ENCODE measurements at places on chromosomes 5 and 9. TPM values are rescaled to one million over a fixed set of nuclear protein-coding genes. Genes with fewer than 3 reads are reported as not detected.

GRCh38 chr5:53109443-53110127 is at the start of gene MOCS2:
TSS of gene MOCS2 (minus strand) at chr5:53109757. CDS start at chr5:53107174, 2,583 bp downstream.
- DNase-seq, result peak; percentile 76

DNA sequence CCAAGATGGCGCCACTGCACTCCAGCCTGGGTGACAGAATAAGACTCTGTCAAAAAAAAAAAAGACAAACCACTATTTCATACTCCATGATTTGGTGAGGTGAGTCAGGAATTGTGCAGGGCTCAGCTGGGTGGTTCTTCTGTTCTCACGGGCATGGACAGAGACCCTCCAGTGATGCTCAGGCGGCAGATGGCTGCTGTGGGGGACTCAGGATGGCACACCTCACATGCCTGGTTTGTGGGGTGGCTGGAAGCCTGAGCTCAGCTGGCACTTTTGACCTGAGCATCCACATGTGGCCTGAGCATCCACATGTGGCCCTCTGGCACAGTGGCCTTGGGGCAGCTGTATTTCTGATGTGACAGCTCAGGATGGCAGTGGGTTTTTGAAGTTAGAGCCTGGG is 217.2 kb downstream of the IRX2 start:
- no peak for DNase-seq

GRCh38 chr9:119707228-119707845 is 338.1 kb upstream of the BRINP1 start:
- DNase-seq, result no peak

DNA sequence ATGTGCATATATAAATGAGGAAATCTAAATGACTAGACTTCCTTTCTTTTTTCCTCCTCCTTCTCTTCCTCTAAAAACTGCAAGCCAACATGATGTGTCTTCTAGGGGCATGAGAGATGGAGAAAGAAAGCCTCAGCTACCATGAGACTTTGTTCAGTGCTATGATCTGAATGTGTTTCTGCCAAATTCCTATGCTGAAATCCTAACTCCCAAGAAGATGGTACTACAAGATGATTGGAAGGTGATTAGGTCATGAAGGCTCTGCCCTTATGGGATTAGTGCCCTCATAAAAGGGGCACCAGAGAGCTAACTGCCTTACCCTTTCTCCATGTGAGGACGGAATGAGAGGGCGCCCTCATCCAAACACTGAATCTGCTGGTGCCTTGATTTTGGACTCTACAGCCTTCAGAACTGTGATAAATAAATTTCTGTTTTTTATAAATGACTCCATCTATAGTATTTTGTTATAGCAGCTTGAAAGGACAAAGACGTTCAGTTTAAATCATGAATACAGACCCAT is 72.2 kb upstream of the IL6ST start:
- no peak for DNase-seq

GRCh38 chr5:17655921-17656320 is 21.7 kb downstream of the TAF11L14 start:
- DNase-seq, result no peak

GRCh38 chr5:7754997-7755596 is 95.8 kb downstream of the CFAP90 start:
- no peak for DNase-seq

DNA sequence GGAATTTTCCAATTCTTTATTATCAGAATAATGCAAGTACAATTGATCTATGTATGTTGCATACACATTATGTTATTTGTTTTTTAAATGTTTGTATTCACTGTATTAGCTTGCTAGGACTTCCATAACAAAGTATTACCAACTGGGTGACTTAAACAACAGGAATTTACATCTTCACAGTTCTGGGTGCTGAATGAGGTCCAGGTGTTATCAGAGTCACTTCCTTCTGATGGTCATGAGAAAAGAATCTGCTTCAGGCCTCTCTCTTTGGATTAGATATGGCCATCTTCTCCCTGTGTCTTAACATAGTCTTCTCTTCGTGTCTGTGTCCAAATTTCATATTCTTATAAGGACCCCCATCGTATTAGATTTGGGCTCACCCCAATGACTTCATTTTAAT is 229.1 kb upstream of the TRPC7 start:
- DNase-seq, result no peak

The MEGF9 gene
- total RNA-seq, result 30.3 TPM

DNA sequence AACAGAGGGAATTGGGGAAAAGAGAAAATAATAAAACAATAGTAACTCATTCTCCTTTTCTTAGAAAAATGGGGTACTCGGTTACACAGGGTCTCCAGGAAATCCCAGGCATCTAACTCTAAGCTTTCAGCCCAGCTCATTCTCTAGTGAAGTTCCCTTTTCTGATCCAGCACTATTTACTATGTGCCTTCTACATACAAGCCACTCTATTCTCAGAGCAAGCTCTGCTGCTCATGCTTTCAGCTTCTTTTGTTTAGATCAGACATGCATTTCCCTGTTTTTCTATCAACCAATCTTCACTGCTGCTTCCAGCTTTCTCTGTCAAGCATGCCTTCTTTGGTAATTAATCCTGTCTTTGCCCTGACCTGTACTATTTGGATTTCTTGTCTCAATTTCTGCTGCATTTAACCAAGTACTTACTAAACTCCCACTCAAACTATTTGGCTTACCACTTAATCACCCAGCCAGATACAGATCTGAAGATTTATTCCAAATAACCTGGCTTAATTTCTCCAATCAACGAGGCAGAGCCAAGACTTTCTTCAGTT is 25.3 kb downstream of the OSMR start:
- DNase-seq, result no peak

GRCh38 chr5:95365302-95366095 is 25.7 kb upstream of the FAM81B start:
- no peak for DNase-seq

DNA sequence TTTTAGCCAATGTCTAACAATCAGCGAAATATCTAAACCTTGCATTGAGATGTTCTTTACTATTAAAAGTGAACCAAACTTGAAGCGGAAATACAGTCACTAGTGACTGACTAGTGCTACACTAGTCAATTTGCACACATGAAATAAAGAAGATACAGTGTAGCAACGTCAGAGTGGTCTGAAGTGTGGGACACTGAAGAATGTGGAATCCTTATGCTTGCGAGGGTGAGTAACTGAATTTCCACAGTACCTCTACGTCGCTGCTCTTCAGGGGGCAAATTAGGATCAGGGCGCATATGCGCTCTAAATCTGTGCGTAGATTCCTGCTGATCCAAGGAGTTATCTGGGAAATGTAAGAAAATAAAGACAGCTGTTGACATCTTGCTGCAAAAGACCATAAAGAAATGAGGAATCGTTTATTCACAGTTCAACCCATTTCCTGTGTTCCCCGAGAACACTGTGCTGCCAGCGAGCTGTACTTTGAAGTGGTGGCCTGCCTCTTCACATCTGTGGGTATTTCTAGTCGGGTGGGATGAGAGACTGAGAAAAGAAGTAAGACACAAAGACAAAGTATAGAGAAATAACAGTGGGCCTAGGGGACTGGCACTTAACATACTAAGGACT is 39.8 kb upstream of the FLT4 start:
- no peak for DNase-seq

DNA sequence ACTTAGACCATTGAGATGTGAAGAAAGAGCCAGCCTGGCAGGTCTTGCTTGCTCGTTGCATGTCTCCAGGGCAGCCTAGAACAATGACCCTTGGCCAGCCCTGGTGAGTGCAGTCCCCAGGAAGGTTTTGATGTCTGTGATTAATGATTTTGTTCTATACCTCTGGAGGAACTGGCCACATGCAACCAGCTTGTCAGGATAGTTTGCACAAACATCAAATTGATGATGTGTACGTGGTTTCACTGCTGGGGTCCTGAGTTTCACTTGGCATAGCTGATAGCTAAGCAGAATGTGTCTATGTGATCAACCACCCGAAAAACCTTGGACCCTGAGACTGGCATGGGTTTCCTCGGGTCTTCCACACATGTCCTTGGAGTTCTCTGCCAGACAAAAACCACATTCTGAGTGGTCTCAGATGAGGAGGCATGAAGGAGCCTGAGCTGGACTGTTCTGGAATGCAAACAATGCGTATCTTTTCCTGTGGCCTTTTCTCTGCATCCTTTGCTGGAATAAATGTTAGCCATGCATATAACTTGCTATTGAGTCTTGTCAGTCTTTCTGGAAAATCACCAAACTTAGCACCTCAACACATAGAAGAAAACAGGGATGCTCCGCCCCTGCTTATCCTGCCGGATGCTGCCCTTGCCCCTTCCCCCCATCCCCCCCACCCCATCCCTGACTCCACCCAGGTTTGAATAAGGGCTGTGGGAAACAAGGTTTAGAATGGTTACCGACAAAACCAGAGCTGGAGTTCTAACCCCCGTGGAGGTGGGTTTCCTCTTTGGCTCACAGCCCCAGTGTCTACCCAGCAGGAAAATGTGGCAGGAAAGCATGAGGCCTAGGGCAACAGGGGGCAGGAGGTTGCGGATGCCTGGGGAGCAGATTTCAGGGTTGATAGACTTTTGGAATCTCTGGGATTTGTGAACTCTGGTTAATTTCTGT is 50.1 kb upstream of the ANKRD33B start:
- no peak for DNase-seq

DNA sequence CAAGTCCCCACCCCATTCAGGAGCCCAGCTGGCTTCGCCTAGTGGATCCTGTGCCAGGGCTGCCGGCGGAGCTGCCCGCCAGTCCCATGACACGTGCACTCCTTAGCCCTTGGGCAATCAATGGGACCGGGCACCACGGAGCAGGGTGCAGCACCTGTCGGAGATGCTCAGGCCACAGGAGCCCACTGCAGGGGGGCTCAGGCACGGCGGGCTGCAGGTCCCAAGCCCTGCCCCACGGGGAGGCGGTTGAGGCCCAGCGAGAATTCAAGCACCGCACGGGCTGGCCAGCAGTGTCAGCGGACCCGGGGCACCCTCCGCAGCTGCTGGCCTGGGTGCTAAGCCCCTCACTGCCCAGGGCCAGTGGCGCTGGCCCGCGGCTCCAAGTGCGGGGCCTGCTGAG is 969.7 kb upstream of the CDH10 start:
- no peak for DNase-seq

DNA sequence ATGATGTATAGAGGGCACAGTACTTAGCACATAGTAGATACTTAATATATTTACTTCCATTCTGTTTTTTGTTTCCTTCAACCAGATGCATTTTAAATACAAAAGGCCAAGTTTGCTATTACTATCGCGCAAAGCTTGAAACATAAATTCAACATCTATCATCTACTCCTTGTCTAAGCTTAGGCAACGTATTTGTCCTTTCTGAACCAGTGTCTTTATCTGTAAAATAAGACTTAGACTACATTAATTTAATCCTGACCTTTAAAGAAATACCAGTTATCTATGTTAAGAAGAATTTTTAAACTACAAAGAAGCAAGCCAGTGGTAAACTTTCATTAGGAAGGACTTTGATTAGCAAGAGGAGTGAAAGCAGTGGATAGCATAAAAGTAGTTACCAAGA is 173.0 kb downstream of the WDR70 start:
- no peak for DNase-seq

DNA sequence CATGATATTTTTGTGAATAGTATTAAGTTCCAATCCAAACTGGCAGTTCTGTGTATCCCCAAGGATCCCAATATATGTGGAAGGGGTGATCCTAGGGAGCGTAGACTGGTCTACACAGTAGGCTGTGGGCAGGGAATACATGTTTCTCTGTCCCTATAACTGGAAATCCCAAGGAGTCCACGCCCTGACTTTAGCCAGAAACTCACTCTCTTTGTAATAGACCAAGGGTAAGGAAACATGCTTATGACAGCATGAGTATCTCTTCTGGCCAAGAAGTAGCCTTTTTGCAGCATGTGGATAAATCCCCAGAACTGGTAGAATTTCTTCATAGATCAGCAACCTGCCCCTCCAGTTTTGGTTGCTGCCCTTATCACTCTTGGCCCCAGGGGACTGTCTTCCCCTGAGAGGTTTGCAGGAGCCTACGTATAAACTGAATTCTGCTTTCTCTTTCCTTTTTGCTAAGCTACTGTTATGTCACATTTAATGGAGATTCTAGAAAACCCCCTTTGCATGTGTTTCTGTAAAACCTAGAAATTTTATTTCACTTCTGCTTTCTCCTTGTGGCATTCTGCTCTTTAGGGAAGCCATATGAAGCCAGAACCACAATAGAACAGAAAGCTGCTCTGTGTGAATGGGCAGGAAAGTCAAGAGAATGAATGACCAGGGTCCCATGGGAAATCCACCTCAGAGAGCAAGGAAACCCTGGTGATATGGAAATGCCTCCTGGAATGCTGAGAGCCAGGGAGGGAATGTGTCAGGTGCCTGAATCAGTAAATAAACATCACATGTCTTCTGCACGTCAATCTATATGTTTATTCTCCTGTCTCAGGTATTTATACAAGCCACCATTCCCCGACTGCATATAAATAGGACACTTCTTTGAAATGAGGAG is 3.5 kb downstream of the IFNA2 start:
- no peak for DNase-seq

DNA sequence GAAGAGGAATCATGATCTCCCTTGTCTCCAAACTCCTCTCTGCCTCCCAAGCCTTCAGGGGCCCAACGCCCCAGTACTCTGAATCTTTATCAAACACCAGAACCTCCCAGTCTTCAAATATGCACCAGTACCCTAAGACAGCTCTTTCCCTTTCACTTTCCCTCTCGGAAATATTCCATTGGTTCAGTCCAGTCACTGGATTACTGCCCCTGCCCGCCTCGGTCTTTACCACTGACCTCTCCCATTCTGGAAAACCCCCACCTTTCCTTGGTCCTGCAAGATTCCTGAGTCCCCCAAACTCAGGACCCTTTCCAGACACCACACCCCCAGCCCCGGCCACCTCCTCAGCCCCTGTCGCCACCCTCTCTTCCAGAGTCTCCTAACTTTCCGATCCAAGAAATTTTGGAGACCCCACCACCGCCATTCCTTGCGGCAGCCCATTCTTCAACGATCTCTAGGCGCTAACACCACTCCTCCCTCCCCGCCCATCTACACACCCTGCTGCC is 674 bp downstream of the C5orf15 start:
- no peak for DNase-seq

The NAIF1 gene
- 8.8 TPM for total RNA-seq

- no peak for DNase-seq
These were observed 27.3 kb downstream of the CNTFR start for GRCh38 chr9:34562135-34562745.

DNA sequence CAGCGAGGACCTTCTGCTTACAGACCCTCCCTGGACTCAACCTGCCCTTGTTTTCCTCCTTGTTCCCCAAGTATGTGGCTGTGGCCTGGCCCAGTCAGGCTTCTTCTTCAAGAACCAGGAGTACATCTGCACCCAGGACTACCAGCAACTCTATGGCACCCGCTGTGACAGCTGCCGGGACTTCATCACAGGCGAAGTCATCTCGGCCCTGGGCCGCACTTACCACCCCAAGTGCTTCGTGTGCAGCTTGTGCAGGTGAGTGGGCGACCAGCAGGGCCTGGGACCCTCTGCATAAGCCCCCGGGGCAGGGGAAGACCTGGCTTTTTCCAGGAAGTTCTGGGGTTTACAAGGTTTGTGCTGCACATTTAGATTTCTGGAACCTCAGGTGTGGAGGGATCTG is 56.9 kb downstream of the ABLIM3 start:
- DNase-seq, result no peak

- DNase-seq, result no peak
These were observed 387.5 kb downstream of the FAM170A start for GRCh38 chr5:120016717-120017382.
